ENCODE measurements at places on chromosomes 3 and 15.

- no peak for DNase-seq
Measured at GRCh38 chr15:59558851-59559250, 52.7 kb upstream of the GCNT3 start.

DNA sequence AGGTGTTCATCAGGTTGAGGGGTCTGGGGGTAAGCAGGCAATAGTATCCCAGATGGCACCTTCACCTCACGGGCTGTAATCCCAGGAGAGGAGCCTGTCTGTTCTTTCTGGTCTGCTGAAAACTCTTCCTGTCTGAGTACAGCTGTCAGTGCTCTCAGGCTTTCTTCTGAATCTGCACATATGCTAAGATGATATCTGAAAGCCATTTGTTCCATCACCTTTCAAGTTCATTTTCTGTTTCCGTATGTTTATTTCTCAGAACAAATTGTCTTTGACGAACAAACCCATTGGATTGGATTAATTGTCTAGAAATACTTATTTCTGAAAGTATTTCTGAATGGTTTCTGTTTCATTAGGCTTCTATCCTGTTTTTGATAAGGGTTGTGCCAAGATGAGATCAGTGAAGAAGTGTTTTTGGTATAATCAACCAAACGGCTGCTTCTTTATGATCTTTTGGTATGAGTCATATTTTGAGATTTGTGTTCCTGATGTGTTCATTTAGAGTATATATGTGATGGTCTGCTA lies 13.3 kb downstream of the ZNF592 start:
- DNase-seq, result no peak

- no peak for DNase-seq
Measured at GRCh38 chr3:125679258-125679657, 84.0 kb upstream of the OSBPL11 start.

DNA sequence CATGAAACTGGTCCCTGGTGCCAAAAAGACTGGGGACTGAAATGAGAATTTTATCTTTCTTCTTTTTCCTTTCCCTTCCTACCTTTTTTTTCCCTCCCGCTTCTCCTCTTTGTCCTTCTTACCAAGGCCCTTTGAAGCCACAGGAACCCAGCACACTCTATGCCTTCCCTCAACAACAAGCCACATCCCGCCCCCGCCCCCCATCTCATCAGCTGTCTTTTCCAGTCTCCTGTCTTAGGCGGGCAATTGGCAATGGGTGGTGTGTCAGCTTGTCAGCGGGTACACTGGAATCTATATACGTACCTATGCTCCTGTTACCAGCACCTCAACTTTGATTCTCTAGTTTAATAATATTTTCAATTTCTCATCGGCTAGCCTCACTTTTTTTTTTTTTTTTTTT lies 56.3 kb upstream of the CHD2 start:
- DNase-seq, result no peak

GRCh38 chr3:82736696-82737277 lies 975.3 kb upstream of the GBE1 start:
- DNase-seq, result no peak

- no peak for DNase-seq
Measured at GRCh38 chr15:98120561-98120960, 160.1 kb downstream of the ARRDC4 start.

DNA sequence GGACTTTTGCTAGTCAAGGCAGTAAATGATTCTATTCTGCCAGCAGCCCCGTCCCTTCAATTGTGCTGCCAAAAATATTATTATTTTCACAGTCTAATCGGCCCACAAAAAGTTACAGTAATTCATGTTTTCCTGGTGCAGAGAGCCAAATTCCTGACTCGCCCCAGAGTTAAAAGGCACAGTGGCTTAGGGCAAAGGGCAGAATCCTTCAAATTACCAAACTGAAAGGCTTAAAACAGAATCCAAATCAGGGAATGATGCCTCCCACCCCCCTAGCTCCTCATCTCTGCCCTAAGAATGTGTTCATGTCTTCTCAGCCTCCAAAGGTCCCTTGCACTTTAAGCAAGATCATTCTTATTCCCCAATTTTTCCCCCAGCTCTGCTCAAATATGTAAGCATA lies 477.8 kb upstream of the PROK2 start:
- no peak for DNase-seq

DNA sequence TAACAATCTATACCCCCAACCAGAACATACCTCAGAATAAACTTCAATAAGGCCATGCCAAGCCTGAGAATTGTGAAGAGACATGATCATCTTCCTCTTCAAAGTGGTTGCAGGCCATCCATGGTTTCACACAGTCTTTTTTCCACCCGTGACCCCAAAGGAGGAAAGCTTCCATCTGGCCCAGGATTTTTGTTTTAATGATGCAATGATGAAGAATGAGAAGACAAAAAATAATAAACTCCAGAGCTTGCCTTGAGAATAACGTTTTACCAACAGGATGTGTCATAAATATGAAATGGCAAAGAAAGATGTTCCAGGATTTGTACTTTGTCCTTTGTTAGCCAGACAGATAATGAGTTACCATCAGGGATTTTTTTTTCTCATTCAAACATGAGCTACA lies 201.9 kb downstream of the WNT5A start:
- DNase-seq, result no peak

- no peak for DNase-seq
Measured at GRCh38 chr15:61753018-61753710, 307.1 kb downstream of the VPS13C start.

- DNase-seq, result no peak
Measured at GRCh38 chr3:13484851-13485590, 4.9 kb downstream of the HDAC11 start.

GRCh38 chr3:18097473-18097872 lies 327.7 kb downstream of the SATB1 start:
- no peak for DNase-seq

GRCh38 chr3:195101001-195101583 lies 169.9 kb downstream of the XXYLT1 start:
- no peak for DNase-seq

- DNase-seq, result no peak
Measured at GRCh38 chr15:78265752-78266224, 1.4 kb downstream of the DNAJA4 start.
